ENCODE measurements at places on chromosomes 4 and X.

- DNase-seq = peak; percentile 1
These were observed 53.3 kb downstream of the JADE1 start for GRCh38 chr4:128862608-128863311.

DNA sequence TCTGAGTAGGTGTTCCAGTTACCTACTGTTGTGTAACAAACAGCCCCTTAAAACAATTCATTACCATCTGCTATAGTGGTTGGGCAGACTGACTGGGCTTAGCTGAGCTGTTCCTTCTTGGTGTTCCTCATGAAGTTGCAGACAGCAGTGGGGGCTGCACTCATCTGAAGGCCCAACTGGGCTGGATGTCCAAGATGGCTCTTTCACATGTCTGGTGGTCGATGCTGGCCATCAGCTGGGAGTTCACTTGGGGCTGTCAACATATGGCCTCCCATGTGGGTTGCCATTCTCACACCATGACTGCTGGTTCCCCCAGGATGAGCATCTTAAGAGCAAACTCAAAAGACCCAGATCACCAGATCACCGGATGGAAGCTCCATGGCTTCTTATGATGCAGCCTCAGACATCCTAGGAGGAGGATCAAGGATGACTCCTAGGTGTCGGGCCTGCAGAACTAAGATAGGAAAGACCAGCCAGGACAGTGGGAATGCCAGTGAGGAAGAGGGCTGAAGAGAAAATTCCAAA, 34.3 kb upstream of the PPP2R2C start:
- DNase-seq = no peak

- DNase-seq = no peak
These were observed 26.2 kb upstream of the BOD1L1 start for GRCh38 chr4:13653766-13654161.

- DNase-seq = no peak
These were observed 7.1 kb downstream of the KLF3 start for GRCh38 chr4:38670939-38671591.

- no peak for DNase-seq
These were observed 2.5 kb downstream of the TIMP1 start for GRCh38 chrX:47584714-47585113.

- DNase-seq = no peak
These were observed 25.3 kb downstream of the RNF150 start for GRCh38 chr4:141107927-141108326.
